ENCODE measurements at places on chromosomes 1 and 21.
A peak's percentile ranks its signal among the peaks of the same experiment; 100 is the strongest.

DNA sequence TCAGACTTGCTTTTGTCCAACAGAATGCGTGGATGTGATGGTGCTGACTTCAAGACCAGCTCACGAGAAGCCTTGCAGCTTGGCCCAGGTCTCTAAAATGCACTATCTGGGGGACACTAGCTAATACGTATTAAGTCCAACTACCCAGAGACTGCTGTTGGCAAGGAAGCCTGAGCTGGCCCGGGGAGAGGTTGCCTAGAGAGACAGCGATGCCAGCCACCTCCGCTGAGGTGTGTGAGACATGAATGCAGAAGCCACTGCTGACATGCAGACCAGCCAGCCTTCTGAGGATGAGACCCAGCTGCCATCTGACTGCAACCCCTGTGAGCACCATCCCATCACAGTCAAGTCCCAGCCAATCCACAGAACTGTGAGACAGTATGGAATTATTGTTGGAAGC is 32.5 kb downstream of the THAP3 start:
- no peak for DNase-seq

- peak; percentile 80 for DNase-seq
These were observed 19.7 kb downstream of the STPG1 start for GRCh38 chr1:24393892-24394291.

DNA sequence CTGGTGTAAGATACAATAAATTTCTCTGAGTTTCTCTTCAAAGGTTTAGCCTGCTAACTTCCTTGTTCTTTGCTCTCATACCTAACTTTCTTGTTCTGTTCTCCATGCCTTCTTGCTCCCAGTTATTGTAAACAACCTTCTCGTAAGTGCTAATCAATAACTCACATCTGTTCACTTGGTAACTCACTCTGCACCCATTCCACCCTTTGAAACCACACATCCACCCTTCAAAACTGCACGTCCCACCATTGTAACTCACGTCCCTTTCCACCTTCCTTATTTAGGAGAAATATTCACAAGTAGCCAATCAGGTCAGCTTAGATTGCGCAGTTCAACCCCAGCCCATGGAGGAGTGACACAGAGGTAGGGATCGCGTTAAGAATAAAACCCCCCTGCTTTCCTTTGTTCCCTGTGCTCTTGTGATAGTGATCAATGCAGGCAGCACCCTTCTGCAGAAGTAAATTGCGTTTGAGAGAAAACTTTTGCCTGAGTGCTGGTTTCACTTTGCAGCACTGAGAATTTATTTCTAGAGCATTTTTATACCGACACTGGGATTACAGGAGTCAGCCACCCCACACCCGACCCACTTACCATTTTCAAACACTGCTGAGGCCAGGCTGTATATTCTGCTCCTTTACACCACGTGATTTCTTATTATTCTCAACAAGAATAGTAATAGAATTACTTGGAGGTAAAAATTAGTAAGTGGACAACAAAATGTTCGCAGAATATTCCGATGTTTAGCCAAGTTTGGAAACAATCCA is 789.2 kb upstream of the RGS18 start:
- no peak for DNase-seq

DNA sequence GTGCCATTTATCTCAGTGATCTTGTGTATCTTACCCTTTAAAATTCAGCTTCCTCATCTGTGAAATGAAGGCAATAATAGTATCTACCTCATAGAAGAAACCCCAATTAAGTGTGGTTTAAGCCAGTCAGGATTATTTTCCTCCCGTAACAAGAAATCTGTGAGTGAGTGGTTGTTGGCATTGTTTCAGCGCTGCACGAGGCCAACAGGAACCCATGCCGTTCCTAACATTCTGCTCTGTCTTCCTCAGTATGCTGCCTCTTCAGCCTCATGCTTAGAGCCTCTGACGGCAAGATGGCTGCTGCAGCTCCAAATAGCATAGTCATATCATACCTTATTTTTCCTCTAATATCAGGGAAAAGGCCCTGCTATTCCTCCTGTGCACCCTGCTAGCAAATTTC is 289.7 kb downstream of the TM2D1 start:
- DNase-seq, result no peak

Data from fibroblast of upper back skin (primary cell).